Activated CD8-positive, alpha-beta memory T cell treated with anti-CD3 and anti-CD28 coated beads, Interleukin-2, amount 50 U/mL, for 4 hours (primary cell): ENCODE measurements at places on chromosomes 5 and 9.

DNA sequence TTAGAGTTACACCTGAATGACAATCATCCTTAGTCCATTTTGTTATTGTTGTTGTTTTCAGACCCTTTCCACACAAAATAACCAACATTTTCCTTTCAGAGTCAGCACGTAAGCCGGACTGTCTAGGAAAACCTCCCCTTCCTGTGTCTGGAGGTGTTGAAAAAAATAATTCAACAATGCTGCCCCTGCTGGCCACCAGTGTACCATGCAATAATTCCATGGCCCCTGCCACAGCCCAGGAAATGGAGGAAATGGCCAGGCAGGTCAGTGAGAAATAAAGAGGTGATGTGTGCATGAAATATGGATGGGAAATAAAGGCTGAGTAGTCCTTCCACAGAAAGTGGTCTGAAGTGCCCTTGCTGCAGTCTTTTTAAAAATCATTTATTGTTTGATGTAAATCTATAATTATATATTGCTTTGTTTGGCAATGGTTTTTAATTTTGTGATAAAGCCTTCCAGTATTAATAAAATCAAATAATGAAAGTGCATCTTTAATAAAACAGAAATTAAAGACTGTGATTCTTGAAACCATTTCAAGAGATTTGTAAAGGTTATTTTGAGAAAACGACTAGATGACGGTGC lies 152.8 kb upstream of the PAPPA start:
- no peak for DNase-seq

DNA sequence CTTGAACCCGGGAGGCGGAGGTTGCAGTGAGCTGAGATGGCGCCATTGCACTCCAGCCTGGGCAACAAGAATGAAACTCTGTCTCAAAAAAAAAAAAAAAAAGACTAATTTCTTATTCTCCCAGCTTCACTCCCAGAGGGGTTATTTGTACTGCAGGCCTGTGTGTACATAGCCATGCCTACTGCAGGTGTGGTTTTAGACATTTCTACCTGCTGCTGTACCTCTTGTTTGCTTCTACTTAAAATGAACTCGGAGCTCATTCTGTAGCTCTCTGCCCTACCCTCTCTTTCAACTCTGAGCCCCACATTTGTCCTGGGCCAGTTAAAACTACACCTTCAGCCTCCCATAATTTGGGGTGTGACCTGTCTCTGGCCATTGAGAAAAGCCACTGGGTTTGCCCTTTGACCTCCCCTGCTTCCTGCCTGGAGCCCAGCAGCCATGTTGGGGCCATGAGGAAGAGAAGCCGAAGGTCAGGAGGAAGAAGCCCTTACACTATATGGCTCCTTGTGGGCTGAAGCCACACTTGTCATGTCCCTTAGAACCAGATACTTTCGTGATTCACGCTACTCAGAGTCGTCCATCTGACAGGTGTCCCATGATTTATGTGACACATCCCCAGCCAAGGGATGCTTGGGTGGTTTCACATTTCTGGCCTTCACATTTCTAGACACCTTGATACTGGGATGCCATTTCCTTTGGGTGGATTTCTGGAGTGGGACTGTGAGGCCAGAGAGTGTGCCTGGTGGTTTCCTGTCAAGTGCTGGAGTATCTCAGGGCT lies 9.4 kb upstream of the CARD19 start:
- DNase-seq, result no peak

DNA sequence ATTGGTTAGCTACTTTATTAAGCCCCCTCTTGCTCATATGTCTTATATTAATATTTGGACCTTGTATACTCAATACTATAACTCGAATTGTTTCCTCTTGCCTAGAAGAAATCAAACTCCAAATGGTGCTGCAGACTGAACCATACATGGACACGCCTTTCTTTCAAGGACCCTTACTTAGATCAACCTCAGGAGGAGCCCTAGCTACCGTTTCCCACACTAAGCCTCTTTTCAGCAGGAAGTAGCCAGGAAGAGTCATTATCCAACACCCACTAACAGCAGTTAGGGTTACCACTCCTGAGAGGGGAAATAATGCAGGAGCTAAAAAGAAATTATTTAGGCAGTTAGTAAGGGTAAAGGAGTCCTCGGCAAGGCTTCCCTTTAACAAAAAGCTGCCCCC lies 243.8 kb upstream of the PUM3 start:
- DNase-seq, result no peak

GRCh38 chr9:116504893-116505480 lies 182.1 kb upstream of the TRIM32 start:
- DNase-seq, result no peak

GRCh38 chr5:55219770-55220169 lies 7.3 kb downstream of the MCIDAS start:
- no peak for DNase-seq

DNA sequence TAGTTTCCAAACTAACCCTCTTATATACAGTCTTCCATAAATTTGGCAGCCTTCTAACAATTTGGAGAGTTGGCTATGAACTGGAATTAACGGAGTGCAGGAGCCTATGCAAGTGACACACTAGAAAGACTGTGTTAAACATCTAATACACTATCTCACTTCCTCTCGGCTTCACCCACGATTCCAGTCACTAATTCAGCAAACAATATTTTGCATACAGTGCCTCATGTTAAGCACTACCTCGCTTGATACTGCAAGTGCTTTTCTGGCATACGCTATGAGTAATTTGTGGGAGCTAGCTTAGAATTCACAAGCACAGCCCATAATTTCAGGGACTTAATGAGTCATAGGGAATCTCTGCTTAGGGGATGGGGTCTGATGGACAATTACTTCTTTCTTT lies 102.5 kb downstream of the ST8SIA4 start:
- DNase-seq, result no peak

DNA sequence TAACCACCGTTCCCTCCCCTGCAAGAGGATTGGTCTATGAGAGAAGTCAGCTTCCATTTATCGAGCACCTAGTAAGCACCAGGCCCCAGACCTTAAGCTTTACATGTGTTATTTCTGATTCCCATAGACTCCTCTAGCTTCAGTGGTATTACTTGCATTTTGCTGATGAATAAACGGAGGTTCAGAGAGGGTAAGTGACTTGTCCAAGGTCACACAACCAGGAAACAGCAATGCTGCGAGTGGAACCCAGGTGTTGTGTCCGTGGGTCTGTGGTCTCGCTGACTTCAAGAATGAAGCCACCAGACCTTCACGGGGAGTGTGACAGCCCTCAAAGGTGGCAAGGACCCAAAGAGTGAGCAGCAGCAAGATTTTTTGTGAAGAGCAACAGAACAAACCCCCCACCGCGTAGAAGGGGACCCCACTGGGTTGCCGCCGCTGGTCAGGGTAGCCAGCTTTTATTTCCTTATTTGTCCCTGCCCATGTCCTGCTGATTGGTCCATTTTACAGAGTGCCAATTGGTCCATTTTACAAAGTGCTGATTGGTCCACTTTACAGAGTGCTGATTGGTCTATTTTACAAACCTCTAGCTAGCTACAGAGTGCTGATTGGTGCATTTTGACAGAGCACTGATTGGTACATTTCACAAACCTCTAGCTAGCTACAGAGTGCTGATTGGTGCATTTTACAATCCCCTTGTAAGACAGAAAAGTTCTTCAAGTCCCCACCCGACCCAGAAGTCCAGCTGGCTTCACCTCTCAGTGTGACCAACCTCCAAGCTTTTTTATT lies 29.1 kb upstream of the KCNIP1 start:
- DNase-seq, result no peak
